ENCODE measurements at places on chromosomes 6 and 20.

DNA sequence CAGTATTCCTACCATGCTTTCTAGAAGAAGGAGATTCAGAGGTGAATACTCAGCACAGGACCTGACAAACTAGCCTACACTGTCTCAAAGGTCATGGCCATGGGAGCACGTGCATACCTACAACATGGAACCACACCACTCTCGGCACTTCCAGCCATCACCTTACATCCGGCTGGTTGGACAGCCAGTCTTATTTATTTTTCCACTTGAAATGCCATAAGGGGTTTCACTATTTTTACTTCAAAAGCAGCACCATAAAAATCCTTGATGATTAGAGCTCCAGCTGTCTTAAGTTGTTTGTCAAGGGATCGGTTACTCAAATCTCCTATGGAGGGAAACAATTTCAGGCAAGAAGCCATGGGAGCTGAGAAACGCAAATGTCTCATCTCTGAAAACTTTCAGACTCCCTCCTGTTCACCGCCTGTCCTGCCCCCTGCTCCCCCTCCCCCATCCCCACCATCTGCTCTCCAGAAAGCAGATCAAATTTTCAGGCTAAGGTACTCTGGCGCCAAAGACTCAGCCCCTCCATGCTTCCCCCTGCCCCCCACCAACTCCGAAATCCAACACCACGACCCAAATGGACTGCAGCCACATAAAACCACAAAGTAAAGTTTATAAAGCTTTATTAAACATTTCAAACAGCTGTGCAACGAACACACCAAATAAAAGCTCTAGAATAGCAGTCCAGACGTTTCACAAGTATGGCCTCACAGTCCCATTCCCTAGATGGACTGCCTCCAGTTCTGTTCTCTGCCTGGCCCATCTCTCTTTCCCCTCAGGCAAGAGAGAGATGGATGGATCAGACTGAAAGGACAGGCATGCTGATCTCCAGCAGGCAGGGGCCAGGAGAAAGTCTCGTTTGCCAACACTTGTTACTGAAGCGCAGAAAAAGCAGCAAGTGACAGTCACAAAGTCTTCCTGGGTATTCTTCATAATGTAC lies 4.0 kb upstream of the NNAT start:
- no peak for DNase-seq

- DNase-seq, result no peak
These were observed 5.0 kb upstream of the GDF5 start for GRCh38 chr20:35443003-35443402.

DNA sequence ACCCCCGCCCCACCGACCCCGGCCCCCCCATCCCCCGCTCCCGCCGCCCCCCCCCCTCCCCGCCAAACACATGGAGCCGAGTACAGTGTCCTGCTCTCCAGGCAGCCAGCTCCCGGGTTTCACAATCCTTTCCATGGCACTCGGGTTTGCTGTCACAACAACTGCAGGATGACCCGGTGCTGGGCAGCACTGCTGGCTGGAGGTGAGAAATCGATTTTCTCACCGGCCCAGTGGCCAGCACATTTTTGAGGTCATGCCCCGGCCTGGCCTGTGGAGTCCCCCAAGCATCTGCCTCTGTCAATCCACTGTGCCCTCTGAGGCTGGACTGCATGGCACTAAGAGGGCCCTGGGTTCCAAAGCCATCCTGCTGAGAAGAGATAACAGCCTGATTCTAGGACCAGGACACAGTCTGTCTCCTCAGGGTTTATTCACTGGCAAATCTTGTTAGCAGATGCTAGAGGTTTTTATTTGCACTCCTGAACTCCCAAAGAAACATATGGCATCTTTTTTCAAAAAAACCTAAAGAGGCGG lies 129.5 kb downstream of the NFATC2 start:
- DNase-seq, result peak; percentile 79

DNA sequence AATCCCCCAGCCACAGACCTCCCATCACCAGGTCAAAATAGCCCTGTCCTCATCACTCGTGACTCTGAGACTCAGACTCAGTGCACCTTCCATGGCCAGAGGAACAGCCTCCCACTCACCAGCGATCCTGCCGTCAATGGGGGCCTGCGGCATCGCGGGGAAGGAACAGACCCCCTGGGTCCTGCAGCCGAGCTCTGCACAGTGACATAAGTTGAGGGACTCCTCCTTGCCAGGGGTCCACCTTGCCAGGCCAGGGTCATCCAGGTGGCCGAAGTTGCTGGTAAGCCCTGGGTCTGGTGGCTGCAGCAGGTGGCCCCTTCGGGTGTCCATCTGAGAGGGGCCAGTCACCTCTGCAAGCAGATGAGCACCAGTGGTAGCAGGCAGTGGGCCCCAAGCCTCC lies 16.3 kb downstream of the ETV7 start:
- no peak for DNase-seq

- peak; percentile 83 for DNase-seq
These were observed 29.4 kb downstream of the SDCBP2 start for GRCh38 chr20:1299522-1299921.

DNA sequence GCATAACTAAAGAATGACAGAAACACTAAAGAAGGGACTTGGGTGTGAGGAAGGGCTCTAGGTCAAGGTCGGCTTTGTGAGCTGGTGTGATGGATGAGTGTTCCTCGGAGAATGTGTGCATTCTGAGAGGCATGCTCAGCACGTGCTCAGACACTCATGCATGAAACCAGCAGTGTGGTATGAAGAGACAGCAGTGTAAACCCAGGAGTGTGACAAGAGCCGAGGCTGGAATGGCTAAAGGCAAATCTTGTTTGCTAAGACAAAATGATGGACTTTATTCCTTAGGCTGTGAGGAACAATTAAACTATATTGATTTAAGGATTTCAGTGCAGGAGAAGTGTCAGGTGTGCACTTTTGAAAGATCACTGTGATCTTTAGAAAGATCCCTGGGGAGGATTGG lies 107.4 kb upstream of the MAP7 start:
- no peak for DNase-seq

- no peak for DNase-seq
These were observed 123.9 kb upstream of the BACH2 start for GRCh38 chr6:90420500-90420899.

- no peak for DNase-seq
These were observed 224.9 kb upstream of the SMLR1 start for GRCh38 chr6:130602151-130602770.

GRCh38 chr6:122790423-122791309 lies 1.6 kb downstream of the SMPDL3A start:
- peak; percentile 34 for DNase-seq

GRCh38 chr6:30175765-30176164 lies 12.4 kb downstream of the TRIM15 start:
- DNase-seq, result no peak

DNA sequence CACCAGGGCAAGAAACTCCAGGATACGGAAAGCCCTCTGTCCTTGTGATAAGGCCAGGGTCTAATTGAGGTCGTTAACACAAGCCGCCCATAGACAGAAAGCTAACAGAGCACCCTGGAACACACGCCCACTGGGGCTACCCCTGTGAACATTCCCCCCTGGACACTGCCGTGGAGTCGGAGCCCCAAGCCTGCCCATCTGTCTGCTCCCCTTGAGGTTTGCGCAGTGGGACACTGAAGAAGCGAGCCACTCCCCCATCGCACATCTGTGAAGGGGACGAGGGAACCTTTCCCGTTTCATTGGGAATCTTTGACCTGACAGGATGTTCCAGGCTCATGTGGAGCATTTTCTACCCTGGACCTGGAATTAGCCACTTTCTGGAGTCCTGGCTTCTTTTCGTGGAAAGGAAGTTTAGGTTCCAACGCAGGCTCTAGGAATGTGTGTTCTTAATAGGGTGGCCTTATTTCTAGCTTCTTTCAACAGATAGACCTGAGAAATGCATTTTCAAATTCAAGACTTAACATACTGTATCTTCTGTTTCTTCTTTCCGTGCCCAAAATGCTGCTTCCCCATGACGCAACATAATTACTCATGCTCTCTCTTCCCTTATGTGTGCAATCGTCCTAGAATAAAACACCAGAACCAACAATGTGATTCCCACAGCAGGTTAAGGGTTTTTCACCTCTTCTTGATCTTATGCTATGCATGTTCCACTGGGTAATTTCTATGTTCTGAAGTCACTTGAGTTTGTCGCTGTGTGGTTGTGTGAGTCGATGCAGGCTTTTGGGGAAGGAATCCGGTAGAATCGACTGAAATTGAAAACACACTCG lies 161.1 kb downstream of the ERMARD start:
- DNase-seq, result no peak

- no peak for DNase-seq
These were observed 76.7 kb downstream of the FOXC1 start for GRCh38 chr6:1686117-1687098.

DNA sequence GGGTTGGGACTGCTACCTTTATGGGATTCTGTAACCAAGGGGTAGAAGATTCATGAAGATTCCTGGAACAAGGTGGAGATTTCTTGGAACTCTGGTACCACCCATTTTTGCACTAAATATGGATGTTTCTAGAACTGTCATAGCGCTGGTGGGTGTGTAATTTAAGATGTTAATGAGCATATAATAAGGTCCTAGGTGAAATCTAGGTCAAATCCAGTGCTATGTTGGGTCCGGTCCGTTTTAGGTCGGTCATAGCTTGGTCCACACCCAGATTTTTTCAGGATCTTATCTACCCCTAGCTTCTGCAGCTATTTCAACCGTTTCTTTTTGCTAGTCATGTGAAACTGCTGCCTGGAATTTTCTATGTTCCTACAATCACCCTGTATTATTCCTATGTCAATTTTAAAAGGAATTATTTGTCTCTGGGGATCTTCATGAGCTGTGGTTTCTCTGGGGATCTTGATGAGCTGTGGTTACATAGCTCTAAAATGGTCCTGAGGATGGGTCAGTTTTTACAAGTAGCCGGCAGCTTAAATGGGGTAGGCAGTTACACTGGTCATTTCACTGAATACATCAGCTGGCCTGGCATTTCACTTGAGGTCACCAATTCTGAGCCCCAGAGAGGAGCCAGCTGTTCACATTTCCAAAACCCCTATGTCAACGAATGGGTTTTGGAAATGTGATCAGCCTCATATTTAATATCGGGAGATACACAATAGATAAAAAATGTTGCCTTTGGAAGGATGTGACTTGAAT lies 652.3 kb upstream of the FLRT3 start:
- DNase-seq, result no peak

GRCh38 chr6:83824831-83825230 lies 28.3 kb upstream of the RIPPLY2 start:
- no peak for DNase-seq

Data from H7 (cell line).